Testis (tissue), 5 donors: ENCODE measurements at places on chromosomes 1 and 21.
A peak's percentile ranks its signal among the peaks of the same experiment; 100 is the strongest.

DNA sequence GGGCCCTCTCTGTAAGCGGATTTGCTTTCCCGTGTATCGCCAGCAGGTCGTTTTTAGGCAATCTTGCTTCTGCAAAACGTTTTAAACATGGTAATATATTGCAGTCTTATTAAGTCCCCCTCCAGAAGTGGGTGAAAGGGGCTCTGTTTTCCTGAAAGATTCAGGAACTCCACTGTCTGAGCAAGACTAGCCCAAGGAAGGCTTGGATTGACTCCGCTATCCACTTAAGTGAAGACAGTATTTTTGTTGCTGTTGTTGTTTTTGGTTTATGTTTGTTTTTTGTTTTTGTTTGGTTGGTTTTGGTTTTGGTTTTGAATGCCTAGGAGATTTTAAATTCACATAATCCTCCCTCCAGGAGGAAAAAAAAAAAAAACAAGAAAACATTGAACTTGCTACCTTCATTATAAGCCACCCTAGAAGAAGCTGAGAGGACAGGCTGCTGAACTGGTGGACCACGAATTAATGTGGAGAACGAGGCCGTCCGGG is 29.1 kb upstream of the NFIA start:
- no peak for DNase-seq

GRCh38 chr1:62280150-62280549 is 39.1 kb downstream of the KANK4 start:
- peak; percentile 23 for DNase-seq

DNA sequence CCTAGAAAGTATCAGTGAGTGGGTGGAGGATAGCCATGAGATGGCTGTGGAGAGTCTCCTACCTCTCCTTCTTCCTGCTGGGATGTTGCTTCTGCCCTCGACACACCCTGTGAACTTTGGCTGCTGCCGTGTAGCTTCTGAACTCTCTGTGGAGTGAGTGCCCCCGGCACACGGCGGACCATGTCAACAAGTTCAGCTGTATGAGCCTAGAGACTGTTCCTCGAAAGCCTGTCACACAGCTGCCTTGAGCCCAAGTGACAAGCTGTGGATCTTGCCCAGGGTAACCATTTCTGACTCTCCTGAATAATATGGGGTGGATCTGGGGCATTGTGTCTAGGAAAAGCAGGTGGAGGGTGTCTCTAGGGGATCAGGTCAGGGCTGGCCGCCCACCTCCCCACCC is 143.2 kb downstream of the NOS1AP start:
- DNase-seq, result no peak

DNA sequence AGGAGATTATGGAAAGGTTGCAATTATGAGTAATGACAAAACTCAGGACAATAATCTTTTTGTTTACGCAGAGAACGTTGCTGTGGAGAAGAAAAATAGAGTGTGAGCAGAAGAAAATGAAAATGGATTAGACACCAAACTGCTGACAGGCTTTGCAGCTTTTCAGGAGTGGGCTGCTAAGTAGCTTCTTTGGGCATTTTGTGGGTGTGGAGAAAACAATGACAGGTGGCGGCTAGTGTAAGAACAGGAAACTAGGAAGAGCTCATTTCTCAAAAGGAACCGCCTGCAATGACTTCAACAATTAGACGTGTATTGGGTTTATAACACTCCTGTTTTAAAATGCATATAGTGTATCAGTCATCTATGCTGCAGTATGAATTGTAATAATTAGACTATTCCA is 18.3 kb upstream of the PALMD start:
- DNase-seq, result no peak

DNA sequence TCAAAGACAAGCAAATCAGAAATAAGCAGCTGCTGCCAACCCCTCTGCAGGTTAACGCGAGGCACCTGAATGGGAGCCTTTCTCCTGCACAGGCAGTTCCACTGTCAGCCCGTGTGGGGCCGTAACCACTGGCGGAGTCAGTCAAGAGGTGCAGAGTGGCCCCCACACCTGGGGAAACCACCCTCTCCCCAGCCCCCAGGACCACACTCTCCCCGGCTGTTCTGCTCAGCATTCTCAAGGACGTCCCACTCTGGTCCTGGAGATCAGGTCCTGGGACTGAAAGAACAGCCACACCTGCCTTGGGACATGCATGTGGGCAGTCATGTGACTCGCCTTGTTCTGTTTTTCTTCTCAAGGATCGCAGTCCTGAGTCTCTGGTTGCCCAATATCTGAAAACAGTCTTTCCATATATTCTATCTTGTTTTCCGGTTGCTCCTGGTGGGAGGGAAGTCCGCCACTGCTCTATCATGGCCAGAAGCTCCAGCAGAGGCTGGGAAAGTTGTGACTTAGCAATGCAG is 252.5 kb downstream of the PTPRU start:
- DNase-seq, result no peak
